Cardiac muscle cell (in vitro differentiated cells and primary cell): ENCODE measurements at places on chromosomes 3 and 15. TPM values are rescaled to one million over a fixed set of nuclear protein-coding genes. Genes with fewer than 3 reads are reported as not detected.

LYZL4 gene
- total RNA-seq = 4.3 and 5.4 TPM in 2 replicates

SCAANT1 gene
- total RNA-seq = not detected in 2 replicates

ACKR2 gene
- total RNA-seq = 0.15 and 0.35 TPM in 2 replicates

CPB1 gene
- total RNA-seq = not detected in 2 replicates

MB21D2 gene
- 4.0 and 6.7 TPM in 2 replicates for total RNA-seq

ILDR1 gene
- total RNA-seq = 0.30 TPM in 1 of 2 replicates, not detected in the other

LRRC31 gene
- total RNA-seq = not detected in 2 replicates

DNA sequence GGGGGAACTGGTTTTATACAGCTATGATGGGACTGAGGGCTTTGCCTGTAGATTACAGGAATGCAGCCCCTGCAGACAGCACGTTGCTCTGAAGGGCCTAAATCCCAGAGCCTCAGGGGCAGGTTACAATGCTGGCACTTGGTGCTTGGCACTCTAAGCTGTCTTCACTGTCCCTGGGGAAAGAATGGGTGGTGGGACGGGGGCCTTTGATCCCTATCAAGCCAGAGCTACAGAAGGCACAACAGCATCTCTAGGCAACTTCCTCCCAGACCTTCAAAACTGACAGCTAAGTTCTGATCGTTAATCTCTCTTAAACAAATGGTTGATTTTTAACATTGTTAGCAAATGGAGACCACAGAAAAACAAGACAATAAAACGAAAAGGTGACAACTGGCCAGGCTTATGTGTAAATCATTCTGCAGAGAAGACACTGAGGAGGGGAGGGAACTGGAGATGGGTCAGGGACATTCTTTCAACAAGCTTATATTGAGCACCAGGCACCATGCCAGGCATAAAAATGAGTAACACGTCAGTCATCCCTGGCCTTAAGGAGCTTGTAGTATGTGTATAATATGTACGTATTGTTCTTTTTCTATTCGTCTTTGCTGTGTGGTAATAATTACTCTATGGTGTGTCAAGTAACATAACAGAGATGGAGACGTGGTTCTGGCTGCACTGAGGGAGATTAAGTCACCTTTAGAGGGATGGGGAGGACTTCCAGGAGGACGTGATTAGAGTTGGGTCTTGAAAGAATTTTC lies 49.1 kb downstream of the CA12 start:
- no peaks in the 10 kb centered on the region for H3K4me1 ChIP-seq
- no peak overlapping the region for H3K4me3 ChIP-seq
- H3K36me3 ChIP-seq = no peaks in the 10 kb centered on the region
- DNase-seq = no peak
- H3K27me3 ChIP-seq = no peaks in the 10 kb centered on the region

DNA sequence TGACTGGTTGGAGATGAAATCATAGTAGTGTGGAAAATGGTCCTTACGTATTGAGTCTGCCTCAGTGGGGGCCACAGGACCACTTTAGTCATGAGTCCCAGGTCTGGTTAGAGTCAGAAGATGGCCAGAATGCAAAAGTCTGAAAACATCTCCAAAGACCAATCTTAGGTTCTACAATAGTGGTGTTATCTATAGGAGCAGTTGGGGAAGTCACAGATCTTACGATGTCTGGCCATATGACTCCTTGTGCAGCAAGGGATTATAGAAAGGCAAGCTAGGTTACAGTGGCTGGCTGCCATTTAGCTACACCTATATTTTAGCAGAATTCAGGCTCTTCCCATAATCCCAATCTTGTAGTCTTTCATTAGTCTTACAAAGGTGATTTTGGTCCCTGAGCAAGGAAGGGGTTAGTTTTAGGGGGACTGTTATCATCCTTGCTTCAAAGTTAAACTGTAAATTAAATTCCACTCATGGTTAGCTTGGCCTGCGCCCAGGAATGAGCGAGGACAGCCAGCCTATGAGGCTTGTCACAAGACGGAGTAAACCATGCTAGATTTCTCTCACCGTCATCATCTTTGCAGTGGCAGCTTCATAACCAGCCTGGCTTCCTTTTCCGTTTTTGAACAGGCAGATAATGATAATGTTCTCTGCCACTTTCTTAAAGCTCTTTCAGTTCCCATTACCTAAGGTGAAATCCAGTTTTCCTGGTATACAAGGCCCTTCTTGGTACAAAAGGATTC lies 134.1 kb downstream of the VPS8 start:
- H3K36me3 ChIP-seq = no peaks in the 10 kb centered on the region
- no peak overlapping the region for H3K4me3 ChIP-seq
- no peaks in the 10 kb centered on the region for H3K27me3 ChIP-seq
- DNase-seq = no peak
- no peaks in the 10 kb centered on the region for H3K4me1 ChIP-seq
- H3K27ac ChIP-seq = no peak overlapping the region

DNA sequence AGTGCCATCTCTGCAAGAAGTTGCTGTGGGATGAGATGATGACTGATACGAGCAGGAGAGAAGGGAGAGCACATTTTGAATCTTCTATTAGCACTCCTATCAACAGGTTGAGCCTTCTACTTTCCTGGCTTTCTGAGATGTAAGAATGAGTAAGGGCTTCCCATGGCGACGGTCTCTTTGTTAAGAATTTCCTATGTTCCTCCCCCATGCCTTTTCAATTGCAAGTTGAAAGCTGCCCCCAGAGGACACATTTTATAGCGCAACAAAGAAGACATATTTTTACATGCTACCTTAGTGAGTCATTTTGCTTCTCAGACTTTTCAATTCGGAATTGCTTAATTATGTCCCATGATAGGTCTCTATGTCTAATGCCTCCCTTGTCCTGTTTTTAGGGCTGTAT lies 71.3 kb upstream of the LRTM1 start:
- H3K36me3 ChIP-seq = no peaks in the 10 kb centered on the region
- H3K4me3 ChIP-seq = no peak overlapping the region
- no peak overlapping the region for H3K27ac ChIP-seq
- DNase-seq = peak; percentile 26
- H3K27me3 ChIP-seq = no peaks in the 10 kb centered on the region

- H3K36me3 ChIP-seq = no peaks in the 10 kb centered on the region
- no peaks in the 10 kb centered on the region for H3K4me1 ChIP-seq
- H3K27me3 ChIP-seq = no peaks in the 10 kb centered on the region
- H3K4me3 ChIP-seq = no peak overlapping the region
These were observed 26.1 kb downstream of the CCR9 start for GRCh38 chr3:45912435-45912834.

DNA sequence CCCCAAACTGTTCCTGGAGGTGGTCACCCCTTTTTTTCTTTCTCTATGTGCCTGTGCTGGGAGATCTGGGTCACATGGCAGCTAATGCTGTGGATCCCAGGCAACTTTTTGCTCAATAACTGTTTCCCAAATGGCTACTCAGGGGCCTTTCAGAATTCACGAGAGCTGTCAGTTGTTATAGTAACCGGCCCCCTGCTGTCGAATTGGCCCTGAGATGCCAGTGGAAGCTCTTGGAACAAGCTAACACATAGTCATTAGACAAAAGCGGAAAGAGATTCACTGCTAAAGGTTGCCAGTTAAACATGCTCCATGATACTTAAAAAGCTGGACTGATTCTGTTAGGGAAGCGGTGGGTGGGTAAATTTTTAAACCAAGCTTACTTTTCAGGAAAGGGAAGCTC lies 144.1 kb downstream of the FEZF2 start:
- H3K36me3 ChIP-seq = no peaks in the 10 kb centered on the region
- peaks cover 8% of the 10 kb centered on the region for H3K4me1 ChIP-seq
- no peak overlapping the region for H3K27ac ChIP-seq
- no peak overlapping the region for H3K4me3 ChIP-seq
- no peak for DNase-seq
- H3K27me3 ChIP-seq = no peaks in the 10 kb centered on the region

DNA sequence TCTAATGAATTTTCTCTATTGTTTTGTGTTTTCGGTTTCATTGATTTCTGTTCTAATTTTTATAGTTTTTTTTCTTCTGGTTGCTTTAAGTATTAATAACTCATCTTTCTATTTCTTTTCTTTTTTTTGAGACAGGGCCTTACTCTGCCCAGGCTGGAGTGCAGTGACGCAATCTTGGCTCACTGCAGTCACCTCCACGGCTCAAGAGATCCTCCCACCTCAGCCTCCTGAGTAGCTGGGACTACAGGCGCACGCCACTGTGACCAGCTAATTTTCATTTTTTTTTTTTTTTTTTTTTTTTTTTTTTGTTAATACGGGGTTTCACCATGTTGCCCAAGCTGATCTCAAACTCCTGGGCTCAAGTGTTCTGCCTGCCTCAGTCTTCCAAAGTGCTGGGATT lies 14.5 kb downstream of the KBTBD8 start:
- no peak for DNase-seq
- H3K4me1 ChIP-seq = peaks cover 74% of the 10 kb centered on the region
- peak overlapping the region; percentile 83 for H3K27ac ChIP-seq
- peaks cover 11% of the 10 kb centered on the region for H3K36me3 ChIP-seq
- H3K27me3 ChIP-seq = no peaks in the 10 kb centered on the region

DNA sequence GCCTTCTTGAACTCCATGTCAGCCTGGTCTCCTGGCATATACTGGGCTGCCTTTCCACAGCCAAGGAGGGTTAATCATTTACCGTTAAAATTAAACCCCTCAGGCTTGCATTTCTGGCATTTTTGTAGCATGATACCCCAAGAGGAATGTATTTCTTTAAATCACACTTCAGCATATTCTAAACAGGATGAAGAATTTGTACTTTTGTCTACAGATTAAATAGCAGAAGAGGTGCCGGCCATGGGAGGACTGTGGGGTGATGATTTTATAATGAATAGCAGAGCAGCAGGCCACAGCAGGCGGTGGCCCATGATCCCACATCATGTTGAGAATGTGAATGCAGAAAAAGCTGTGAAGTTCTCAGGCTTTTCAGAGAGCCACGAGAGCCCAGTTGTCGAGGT lies 90.2 kb downstream of the ARNT2 start:
- no peaks in the 10 kb centered on the region for H3K4me1 ChIP-seq
- no peak overlapping the region for H3K4me3 ChIP-seq
- no peaks in the 10 kb centered on the region for H3K27me3 ChIP-seq
- no peaks in the 10 kb centered on the region for H3K36me3 ChIP-seq
- peak; percentile 74 for DNase-seq
- no peak overlapping the region for H3K27ac ChIP-seq

DNA sequence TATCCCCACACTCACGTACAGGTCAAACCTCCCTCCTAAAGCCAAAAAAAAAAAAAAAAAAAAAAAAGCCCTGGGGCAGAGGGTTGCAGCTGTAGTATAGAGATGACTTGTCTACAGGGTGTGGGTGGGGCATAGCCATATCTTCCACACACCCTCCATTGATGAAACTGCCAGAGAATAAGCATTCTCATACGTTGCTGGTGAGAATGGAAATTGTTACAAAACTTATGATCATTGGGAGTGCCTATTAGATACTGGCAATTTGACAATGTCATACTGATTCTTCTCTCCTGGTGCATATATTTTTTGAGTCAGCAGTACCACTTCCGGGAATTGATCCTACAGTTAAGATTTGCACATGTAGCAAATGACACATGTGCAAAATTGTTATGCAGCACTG lies 11.0 kb upstream of the CTNNB1 start:
- no peaks in the 10 kb centered on the region for H3K36me3 ChIP-seq
- no peak overlapping the region for H3K4me3 ChIP-seq
- no peaks in the 10 kb centered on the region for H3K4me1 ChIP-seq
- no peak overlapping the region for H3K27ac ChIP-seq
- H3K27me3 ChIP-seq = no peaks in the 10 kb centered on the region
- DNase-seq = no peak

DNA sequence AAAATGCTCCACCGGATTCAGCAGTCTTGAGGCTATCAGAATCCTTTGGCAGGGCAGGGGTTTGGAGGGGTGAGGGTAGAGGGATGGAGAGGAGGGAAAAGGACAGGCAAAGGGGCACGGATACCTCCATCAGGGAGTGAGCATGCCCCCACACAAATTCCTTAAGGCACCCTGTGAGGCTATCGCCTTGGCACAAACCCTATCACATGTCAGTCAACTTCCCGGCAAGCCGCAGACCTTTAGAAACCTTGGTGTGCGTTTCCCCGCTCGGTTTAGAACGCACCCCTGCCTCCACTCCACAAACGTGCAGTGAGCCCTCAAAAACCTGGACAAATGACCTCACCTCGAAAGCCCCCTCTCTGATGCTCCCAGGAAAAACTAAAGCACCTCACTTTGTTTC lies 422 bp upstream of the SETMAR start:
- H3K4me1 ChIP-seq = peaks cover 16% of the 10 kb centered on the region
- H3K27me3 ChIP-seq = no peaks in the 10 kb centered on the region
- no peaks in the 10 kb centered on the region for H3K36me3 ChIP-seq
- peak overlapping the region; percentile 67 for H3K4me3 ChIP-seq
